Memory B cell (primary cell): ENCODE measurements at places on chromosomes 7 and 10.

DNA sequence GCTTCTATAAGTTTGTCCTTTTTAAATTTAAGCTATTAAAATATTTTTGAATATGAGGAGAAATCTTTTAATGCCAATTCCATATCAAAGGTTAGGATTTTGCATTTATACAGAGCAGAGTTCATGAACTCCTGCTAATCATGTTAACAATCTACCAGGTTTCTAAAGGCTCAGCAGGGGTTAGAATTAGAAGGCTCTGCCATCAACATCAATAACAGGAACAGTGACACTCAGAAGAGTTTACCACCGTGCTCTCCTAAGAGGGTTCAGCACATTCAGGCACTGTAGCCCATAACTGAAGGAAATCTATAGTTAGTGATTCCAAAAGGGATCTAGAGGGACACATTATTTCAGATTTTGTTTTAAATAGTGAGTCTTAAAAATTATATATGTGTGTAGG is 100.1 kb downstream of the HOXA1 start:
- DNase-seq = no peak

- no peak for DNase-seq
Observed at GRCh38 chr10:70832852-70833528, 17.2 kb downstream of the SGPL1 start.

GRCh38 chr10:6610647-6611046 is 30.6 kb upstream of the PRKCQ start:
- DNase-seq = no peak

DNA sequence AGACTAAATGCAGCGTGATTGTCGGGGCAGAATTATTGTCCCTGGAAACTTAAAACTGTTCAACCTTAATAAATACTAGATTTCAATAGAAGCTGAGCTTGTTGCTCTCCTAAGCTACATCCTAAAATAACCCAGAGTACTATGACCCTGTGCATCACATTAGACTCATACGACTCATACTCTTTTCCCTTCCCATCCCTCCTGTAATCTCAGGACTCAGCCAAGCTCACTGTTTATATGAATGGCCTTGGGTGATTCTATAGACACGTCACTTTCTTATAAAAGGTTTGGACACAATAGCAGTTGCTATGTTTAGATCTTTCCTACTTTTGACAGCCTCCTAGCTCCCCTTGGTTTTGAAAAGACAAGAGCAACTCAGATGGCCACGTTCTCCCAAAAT is 17.2 kb downstream of the TCF7L2 start:
- DNase-seq = no peak

GRCh38 chr7:159204664-159205063 is 60.0 kb upstream of the VIPR2 start:
- DNase-seq = no peak

DNA sequence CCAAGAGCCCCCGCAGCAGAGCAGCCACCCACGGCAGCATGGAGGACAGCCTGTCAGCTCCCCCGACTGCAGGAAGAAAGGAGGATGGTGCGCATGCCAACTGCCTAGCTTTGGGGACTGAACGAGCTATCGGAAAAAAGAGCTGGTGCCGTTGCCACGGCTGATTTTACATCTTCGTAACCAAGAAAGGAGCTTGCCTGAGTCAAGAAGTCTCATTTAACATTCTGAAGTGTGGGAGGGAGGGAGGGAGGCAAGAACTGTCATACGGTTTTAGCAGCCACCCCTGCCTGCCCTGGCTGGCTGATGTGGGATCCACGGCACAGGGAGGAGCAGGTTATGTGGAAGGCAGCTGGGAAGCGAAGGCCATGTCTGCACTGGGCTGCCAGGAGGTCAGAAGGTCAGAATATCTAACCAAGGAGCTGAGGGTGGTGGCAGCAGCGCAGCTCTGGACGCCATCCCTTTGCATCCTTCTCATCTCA is 74.7 kb upstream of the CAMK2B start:
- no peak for DNase-seq

DNA sequence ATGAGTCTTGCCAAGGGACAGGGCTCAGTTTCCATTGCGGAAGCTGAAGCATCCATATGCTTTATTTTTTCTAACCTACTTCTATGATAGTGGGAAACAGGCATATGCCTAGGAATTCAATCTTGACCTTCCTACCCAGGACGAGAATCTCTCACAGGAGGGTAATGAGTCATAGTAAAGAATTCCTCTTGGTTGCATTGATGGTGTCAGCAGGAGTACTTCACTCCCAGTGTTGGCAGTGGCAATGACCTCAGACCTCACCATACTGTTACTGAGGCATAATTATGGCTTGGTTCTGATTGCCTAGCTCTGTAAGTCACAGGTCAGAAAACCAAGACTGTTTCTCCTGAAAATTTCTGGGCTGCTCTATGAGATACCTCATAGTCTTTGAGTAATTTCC is 552.9 kb downstream of the ARL4A start:
- no peak for DNase-seq

DNA sequence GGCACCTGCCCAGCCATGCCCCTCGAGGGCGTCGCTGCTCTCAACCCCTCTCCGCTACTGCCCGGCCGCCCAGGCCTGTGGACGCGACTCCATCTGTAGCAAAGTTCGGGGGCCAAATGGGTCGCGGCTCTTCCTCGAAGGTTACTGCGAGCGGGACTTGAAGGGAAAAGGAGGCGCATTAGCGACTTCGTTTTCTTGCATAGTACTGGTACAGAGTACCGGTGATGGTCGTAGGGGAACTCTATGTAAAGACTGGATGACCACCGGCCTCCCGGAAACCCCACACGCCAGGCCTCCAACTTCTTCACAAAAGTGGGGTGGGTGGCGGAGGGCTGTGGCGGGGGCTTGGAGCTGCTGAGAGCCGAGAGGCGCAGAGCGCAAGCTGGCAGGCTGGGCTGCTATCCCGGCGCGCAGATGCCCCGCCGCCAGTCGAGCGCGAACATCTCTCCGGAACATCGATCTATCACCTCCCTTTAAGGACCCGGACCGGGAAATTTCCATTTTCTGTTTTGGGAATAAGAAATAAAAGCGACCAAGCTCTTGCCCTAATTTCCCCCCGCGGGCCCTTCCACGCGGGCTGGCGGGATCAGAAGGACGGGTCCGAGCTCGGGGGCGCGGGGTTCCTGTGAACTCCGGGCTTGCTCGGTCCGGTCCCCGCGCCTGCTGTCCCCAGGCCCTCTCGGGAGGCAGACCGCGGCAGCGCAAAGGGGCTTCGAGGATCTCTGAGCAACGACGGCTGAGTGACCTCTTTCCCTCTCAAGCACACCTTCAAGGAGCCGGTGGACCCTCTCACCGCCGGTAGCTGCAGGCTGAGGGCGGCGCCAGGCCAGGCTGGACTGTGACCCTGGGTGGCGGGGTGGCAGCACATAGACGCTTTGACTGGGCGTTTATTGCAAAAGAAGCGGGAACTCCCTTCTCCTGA is 12.2 kb upstream of the FEZF1 start:
- DNase-seq = no peak

DNA sequence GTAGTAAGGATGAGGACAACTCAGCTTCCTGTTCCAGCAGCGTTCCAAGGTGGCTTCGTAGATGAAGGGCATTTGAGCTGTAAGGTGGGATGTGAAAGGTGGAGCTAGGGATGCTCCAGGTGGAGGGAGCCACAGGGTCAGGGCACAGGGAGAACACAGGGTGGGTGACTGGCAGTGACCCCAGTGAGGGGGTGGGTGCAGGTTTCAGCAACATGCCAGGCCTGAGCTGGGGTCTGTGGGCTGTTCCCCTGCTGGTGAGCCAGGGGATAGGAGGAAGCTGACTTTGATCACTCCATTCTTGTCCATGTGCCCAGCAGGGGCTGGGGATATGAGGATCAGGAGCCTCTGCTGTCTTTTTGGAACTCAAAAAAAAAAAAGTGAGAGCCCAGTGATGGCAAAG is 33.2 kb downstream of the CDH23 start:
- no peak for DNase-seq

DNA sequence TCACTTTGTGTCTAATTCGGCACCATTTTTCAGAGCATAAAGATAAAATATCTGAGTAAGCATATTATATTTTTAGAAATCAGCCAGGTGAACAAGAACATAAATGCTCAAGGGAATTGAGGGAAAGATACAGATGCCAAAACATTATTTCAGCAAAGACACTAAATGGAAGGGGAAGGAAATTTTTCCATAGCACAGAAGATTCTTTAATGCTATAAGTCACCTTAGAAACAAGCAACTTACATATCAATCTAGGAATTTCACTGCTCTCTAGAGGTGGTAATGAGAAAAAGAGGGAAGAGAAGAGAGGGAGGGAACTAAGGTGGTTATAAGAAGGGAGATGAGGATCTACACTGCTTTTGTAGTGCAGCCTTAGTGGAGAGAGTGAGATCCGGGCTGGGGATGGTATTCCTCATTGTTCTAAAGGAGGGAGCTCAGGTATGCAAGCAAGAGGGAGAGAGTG is 20.4 kb downstream of the ZNF365 start:
- DNase-seq = no peak

DNA sequence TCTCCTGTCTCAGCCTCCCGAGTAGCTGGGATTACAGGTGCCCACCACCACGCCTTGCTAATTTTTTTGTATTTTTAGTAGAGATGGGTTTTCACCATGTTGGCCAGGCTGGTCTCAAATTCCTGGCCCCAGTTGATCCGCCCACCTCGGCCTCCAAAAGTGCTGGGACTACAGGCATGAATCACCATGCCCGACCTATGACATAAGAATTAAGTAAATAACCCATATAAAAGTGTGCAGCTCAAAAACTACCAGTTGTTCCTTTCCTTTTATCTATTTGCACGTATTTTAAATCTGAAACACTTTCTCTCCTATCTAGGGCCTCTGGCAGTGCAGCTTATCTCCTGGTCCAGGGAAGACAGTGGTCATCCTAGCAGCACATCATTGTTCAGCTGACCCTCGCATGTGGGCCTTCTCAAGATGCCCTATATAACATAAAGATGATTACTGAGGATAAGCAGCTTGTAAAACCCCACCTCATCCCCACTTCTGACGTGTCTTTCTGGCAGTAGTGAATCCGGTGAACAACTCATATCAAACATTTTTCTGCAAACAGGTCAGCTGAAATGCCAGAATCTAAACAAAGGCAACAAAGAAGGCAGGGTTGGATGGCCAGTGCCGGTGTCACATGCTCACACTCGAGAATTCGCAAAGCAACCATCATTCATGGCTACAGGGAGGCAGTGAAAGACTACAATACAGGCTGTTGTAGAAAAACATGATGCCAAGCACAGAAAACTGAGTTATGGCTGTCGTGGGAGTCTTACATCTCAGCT is 36.0 kb upstream of the KCNIP2 start:
- no peak for DNase-seq

- DNase-seq = no peak
Observed at GRCh38 chr7:29609162-29610037, 45.8 kb downstream of the PRR15 start.

DNA sequence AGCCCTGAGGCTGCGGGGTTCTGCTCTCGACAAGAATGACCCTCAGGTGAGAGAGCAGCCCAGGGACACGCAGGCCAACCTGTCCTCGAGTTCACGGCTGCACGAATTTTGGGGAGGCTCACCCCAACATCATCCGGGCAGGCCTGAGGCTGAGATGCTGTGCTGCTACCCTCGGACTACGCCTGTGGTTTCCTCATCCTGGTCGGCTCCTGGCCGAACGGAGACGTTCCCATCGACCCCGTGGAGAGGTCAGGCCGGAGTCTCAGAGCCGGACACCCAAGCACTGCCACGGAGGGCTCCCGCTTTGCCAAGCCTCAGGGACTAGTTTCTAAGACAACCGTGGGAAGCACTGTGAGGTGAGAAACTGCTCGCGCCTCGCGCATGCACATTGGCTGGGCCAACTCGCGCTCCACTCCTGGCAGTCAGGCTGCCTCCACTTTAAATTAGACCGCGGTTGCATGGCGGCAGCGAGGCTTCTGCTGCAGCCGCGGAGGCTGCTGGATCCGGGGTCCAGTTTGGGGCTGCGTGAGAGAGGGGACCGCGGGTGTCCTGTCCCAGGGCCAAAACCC is 203.4 kb downstream of the ZNF716 start:
- DNase-seq = no peak

GRCh38 chr10:46215426-46215825 is 71.4 kb upstream of the ANTXRL start:
- no peak for DNase-seq

DNA sequence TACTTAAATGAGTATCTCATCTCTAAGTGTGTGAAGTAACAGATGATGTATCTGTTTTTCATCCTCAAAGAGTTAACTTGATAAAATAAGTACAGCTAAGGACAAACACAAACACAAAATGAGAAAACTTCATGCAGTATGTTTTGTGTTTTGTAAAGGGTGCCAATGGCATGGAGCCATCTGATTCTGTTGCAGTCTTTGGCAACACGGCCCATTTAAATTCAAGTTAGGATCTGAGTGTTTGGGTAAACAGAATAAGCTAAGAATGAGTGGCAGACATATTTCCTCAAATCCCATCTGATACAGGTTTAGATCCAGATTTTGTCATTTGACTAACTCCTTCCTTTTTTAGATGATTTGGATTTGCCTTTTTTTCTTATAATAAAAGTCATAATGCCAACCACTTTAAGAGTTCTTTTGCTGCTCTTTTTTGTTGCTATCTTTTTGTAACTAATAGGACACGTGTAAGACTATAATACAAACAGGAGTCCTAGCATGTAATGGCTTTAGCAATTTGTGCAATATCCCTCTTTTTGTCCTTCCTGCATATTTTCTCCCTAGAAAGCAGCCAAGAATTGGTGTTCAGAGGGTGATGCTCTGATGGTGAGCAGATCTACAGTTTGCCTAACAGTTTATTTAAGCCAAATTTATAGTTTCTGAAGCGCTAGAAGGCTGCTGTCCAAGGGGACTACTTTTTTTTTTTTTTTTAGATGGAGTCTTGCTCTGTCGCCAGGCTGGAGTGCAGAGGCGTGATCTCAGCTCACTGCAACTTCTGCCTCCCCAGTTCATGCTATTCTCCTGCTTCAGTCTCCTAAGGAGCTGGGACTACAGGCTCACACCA is 18.9 kb upstream of the ACTA2 start:
- DNase-seq = no peak

DNA sequence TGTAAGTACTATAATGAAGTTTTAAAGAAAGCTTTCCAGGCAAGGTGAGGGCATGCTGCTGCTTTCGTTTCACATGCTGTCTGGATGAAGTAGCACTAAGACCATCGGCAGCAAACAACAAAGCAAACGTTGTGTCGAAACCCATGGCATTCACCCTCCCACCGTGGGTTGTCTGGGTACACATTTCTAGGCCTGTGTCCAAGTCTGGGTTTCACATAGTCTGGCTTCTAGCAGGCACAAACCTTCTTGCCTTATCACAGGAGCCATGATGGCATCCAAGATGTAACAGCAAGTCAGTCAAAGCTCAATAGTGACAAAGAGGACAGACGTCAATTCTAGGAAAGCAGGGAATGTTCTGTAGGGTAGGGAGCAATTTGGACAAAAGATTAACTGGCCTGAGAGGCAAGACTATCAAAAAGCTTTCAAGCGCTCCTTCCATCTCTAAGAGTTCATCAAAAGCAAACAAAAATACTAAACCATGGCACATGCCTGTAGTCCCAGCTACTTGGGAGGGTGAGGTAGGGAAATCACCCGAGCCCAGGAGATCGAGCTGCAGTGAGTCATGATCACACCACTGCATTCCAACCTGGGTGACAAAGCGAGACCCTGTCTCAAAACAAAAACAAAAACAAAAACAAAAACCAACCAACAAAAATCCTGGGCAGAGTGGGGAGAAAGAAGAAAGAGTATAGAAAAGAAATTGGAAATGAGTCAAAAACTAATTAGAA is 42.7 kb downstream of the PAXIP1 start:
- DNase-seq = no peak
